ENCODE measurements at places on chromosomes 16 and 17.

DNA sequence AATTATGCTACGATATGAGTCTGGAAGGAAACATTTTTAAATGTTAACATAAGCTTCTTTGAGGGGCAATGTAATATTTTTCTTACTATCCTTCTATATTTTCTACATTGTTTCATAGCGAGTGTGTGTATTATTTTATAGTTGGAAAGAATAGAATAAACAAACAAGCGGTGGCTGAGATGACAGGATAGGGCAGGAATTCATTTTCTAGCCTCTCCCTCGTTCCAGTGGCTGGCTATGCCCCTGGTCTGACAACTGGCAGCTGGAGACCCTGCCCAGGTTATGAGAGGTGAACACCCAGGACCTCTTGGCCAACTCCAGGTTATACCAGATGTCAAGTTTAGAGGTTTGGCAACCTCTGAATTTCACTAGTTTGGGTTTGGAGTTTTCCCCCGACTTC is 14.5 kb upstream of the TNRC6C start:
- DNase-seq, result no peak

- DNase-seq, result no peak
Measured at GRCh38 chr16:57226701-57227621, 18.1 kb upstream of the ARL2BP start.

DNA sequence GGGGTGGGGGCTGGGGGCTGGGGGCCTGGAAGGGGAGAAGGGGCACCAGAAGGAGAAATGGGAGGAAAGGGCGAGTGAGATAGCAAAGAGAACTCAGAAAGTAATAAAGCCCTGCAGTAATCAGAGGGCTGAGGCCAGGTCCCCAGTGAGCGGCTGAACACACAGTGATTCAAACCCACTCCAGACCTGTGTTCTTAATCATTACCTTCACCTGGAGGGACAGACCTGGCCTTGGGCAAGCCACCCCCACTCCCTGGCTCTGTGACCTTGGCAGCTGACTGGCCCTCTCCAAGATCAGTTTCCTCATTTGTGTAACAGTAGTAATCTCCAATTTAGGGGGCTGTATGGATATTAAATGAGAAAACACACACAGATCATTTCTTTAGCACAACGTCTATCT is 150.4 kb downstream of the WWOX start:
- no peak for DNase-seq

DNA sequence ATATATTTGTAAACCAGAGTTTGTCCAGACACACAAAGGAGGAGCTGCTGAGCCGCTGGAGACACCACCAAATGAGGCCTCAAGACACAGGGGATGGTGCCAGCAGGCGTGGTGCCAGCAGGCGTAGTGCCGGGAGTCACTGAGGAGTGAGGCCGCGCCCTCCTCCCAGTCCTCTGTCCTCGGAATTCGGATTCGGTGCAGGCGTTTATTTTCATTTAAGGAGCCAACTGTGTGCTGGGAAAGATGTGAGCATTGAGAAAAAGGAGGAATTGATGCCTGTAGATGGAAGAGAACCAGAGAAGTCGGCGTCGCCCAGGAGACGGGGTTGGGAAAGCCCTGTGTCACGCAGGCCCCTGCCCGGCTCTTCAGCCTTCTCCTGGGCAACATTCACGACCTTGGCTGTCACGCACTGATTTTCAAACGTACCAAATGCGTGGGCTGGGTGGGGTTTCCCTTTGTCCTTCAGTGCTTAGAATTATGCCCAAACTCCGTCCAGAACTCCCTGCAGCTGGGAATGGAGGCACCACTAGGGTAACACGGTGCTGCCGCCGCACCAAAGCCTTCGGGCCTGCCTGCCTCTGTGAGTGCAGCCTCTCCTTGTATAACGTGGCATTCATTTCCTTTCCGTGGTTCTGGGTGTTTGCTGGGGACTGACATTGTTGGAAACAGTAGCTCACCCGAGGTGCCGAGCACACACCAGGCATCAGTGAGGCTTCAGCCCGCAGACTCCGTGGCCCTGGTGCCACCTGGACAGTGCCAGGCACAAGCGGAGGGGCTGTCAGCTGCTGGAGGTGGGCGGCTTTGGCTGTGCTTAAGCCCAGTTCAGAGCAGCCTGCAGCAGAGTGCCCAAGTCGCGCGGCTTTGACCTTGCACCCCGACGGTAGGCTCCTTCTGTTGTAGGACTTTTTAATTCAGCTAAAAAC is 49.0 kb upstream of the CHMP6 start:
- DNase-seq, result no peak

- no peak for DNase-seq
Measured at GRCh38 chr16:79472426-79472825, 128.1 kb downstream of the MAF start.

Data from Jurkat, Clone E6-1 (cell line).